Left cardiac atrium (tissue), 4 donors: ENCODE measurements at places on chromosomes 7 and 10.
A peak's percentile ranks its signal among the peaks of the same experiment; 100 is the strongest.

DNA sequence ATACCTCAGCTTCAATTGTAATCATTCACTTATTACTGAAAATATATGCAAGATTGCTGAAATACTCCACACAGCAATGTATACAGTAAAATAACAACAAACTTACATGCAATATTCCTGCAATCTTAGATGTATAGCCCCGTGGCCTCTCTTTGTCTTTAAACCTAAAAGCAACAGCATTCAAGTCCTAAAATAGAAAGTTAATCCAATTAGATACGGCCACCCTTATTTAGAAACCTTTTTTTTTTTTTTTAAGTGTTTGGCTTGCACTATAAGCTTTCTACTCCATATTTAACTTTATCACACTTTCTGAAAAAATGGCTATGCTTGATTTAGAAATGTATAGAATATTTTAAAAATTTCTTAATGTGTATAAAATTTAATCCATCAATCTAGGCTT lies 67.6 kb downstream of the IDE start:
- DNase-seq: no peak

DNA sequence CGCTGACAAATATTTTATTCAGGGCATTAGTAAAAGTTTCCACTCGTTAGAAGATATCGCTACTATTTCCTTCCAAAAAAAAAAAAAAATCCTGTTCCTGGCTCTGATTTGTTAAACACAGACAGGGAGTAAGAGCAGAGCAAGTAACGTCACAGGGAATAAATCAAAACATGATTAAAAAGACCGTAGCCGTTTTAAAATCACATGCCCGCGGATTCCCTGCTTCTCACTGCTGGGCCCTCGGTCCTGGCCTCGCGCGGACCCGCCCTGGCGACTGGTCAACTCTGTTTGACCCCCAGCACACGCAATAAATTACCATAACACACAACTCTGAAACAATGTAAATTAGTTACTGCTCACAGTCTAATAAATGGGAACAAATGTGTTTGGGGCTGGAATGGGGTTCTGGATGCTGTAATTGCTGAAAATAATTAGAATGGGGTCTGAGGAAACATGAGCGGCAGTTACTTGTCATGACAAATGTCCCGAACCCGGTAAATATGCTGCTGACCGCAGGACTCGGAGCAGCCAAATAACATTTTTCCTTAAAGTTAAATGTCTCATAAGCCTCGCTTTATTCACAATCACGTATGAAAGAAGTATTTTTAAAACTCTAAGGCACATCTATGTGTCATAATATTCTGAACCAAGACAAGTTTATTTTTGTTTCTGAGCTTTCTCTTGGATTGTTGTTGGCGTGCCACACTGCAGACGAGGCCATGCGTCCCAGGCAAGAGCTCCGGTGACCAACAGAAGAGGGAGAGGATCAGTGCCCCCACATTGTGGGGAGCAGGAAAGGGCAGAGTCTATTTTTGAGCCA lies 17.9 kb downstream of the EBF3 start:
- peak; percentile 65 for DNase-seq

GRCh38 chr7:139673230-139673629 lies 104.6 kb downstream of the HIPK2 start:
- no peak for DNase-seq

DNA sequence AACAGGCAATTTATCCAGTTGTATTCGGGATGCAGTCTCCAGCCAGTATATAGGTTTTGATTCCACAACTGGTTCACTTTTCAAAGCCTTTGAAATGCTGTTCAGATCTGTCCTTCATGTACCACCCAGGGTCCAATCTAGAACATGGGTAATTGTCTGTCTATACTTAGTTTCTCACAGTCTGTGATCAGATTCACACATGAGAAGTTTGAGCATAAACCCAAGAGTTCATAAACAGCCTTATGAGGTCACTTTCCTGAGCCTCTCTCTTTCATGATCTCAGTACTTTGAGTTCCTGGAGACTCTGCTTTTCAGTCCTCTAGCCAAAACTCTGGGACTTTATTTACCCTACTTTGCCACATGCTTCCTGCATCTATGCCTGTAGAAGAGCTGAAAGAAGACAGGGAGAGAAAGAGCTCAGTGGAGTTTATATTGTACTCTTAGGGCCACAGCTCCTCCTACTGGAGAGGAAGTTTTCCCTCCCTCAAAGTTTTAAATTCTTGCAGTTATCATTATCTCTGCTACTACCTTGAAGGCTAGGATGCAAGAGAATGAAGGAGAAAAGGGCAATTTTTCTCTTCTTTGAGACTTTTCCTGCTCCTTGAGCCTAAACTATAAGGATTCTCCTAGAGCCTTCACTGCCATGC lies 172.0 kb downstream of the ZEB1 start:
- DNase-seq: no peak

GRCh38 chr7:38655833-38656774 lies 24.9 kb upstream of the AMPH start:
- peak; percentile 27 for DNase-seq

DNA sequence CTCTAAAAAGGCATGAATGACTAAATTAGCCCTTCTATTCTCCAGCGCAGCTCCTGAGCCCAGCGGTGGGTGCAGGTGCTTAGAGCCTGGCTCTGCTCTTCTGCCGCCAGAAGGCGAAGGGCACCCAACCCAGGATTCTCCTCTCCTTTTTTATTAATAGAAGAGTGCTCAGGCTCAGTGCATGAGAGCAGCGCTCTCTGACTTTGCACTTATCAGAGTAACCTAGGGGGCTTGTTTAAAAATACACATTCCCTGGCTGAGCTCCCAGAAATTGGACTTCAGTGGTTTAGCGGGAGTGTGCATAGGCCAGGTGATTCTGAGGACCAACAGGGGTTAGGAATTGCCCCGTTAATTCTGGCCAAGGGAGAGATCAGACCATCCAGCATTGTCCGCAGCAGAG lies 1.7 kb upstream of the PFKP start:
- no peak for DNase-seq

DNA sequence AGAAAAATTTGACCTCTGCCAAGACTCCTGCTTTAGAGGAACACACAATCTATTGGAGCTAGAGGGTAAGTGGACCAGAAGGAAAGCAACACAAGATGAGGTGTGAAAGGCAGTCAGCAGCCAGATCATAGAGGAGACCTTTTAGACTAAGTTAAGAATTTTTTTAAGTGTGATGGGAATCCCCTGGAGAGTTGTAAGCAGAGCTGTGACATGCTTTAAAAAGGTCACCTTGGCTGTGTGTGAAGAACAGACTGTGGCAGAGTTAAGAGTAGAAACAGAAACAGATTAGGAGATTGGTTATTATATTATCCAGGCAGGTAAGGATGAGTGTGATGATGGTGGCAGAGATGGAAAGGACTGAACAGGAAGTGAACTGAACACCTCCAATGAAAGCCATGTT lies 23.5 kb downstream of the CPEB3 start:
- no peak for DNase-seq

DNA sequence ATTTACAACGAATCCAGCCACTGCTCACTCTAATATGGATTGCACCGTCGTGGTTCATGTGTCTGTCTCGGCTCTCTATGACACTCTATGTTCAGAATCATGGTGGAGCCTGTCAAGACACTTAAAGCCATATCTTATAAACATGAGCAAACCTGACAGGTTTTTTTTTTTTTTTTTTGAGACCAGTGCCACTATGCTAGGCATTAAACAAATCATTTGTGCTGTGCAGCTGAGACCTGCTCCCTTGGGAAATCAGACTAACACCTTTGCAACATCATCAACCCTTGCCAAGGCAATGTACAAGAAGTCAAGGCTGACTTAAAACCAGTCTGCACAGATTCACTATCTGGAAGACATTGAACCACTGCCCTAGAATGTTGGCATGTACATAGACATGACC lies 181.2 kb upstream of the ANK3 start:
- no peak for DNase-seq

DNA sequence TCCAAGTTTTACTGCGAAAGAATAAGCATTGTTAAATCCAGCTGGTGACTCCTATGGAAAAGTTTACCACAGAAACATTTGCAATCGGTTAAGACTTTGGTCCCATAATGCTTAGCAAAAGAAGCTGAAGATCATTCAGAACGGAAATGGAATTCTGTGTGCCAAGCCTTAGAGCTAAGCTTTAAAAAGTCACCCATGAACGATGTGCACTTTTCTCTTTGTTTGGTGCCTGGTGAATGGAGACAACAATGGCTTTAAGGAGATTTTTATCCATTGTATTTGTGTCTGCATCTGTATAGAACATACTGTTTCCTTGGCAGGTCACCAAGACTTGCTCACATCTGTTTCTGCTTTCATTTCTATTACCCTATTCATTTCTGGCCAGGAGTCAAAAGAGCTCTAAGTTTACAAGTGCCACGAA lies 26.3 kb upstream of the COL1A2 start:
- no peak for DNase-seq

DNA sequence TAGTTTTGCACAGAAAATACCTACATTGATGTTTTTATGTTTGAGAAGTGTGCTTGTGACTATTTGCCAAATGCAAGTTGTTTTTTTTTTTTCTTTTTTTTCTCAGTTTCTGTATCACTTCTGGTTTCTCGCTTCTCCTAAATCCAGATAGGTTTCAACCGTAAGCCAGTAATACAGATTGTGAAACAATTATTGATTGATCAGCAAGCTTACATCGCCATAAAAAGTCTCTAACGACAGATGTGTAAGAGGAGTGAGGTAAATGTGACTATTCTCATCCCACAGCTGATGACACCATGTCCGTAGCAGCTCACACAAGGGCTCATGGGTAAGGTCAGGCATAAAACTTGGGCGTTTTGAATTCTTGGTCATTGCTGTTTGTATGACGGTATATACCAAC lies 202.8 kb upstream of the AKR1E2 start:
- DNase-seq: no peak

DNA sequence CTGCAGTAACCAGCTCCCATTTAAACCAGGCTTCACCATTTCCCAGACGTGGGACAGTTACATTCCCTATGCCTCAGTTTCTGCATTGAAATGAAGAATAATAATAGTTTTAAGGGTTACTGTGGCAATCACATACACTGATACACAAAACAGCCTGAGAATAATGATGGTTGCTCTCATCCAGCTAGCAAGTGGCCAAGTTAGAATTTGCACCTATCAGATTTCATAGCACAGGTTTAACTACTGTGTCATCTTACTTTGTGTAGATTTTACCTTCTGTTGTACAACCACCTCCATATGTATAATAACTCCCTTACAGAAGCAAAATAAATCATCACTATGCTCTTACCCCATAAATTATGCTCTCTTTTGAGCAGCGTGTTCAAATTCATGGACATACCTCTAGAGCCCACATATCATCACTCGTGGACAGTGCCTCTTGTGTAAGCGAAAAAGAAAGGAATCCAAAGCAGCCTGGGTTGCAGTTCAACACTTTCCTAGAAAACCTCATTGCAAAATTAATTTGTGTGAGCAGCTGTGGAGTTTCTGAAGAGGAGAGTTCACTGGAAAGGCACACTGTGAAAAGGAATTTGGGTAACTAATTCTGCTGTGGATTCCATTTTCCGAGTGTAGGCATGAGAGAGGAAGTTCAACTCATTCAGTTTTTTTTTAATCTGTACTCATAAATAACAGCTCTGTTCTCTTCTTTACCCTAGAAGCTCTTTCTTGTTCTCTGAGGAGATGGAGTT lies 492.5 kb downstream of the ARL4A start:
- no peak for DNase-seq

DNA sequence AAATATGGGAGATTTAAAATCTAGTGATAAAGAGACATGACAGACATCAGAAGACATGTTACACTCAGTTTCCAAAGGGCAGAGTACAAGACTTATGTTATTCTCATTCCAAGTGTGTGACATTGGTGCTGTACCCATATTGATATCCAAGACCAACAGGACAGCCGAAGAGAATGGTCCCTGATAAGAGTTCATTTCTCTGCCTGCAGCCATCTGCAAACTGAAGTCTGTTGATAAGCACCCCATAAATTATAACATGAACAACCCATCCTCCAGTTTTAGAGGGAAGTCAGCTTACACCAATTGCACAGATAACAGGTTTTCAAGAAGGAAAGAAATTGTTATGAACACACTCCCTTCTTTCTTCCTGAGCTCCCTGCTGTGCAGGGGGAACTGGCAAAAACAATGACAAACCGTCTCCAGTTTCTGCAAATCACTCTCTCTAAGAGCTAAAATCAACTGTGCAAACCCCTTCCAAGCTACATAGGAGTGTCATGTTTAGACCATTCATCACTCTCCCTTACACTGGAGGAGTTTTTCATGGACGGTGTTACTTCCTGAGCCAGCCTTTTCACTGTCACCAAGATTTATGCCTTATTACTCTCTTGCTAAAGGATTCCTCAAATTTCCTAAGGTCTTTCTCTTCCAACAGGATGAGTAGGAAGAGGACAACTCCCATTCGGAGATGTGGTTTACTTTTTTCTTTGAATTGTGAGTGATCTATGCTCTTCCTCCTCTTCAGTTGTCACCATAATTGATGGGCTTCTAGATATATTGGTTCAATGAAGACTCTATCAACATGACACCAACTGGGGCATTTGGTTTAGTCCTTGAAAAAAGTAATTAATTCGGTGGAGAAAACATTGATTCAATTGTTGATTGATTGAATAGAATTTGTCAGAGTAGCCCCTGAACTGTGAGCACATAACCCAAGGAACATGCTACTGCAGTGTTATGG lies 80.3 kb upstream of the FAM171A1 start:
- no peak for DNase-seq

- DNase-seq: no peak
Observed at GRCh38 chr10:131810036-131810804, 90.6 kb upstream of the PPP2R2D start.

- DNase-seq: no peak
Observed at GRCh38 chr7:38934536-38934935, 25.5 kb upstream of the VPS41 start.

DNA sequence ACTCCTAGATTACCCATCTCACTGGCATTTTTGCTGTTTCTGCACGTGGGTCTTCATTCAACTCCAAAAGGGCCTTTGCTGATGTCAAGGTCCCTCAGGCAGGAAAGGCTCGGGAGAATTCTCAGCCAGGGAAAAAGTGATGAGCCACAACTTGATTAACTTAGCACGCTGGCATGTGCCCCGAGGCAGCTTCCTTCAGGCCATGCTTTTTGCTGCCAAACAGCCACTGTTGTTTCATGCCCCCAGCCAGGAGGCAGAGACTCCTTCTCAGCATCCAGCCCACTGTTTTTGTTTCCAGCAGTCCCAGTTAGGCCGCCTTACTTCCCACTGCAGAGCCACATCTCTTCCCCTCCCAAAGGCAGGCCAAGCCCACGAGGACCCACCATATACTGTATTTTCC lies 266.5 kb upstream of the YAE1 start:
- DNase-seq: no peak

DNA sequence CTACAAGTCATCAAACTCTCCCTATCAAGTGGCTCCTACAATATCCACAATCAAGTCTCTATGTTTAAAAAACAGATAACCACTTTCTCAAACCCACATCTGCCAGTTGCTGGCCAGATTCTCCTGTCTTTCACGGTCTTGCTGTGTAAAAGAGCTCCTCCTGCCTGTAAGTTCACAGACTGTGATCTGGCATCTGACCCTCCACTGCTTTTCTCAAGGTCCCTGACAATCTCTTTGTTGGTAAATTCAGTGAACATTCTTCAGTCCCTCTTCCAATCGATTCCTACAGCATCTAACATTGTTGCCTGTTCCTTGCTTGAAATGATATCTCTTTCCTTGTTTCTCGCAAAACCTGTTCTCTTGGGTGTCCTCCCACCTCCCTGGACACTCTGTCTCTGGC lies 18.5 kb upstream of the LMOD2 start:
- no peak for DNase-seq

GRCh38 chr10:22724773-22725172 lies 10.4 kb upstream of the PIP4K2A start:
- no peak for DNase-seq

GRCh38 chr7:15821484-15822427 lies 135.3 kb upstream of the MEOX2 start:
- DNase-seq: no peak
